ENCODE measurements at places on chromosomes 7 and 10. TPM values are rescaled to one million over a fixed set of nuclear protein-coding genes. Genes with fewer than 3 reads are reported as not detected.
A peak's percentile ranks its signal among the peaks of the same experiment; 100 is the strongest.

DNA sequence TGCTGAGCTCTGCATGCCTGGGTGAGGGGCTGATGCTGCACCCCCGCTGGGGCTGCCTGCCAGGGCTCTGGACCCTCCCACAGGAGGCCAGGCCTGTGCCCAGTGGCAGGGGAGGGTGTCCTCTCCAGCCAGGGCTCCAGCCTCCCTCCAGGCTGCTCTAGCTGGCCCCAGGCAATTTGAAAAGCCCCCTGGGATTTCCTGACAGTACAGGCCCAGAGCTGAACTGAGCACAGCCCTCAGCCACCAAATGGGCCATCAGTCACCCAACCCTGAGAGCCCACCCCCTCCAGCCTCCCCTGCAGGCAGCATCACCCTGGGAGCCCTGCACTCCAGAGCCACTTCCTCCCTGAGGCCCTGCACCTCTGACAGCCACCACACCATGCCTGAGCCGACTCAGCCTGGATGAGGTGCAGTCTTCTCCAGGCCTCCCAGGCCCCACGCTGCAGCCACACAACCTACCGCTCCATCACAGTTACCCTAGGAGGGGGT is 101.8 kb upstream of the RET start:
- no peaks in the 10 kb centered on the region for H3K4me1 ChIP-seq
- DNase-seq = peak; percentile 17
- H3K27me3 ChIP-seq = no peaks in the 10 kb centered on the region
- H3K27ac ChIP-seq = no peak overlapping the region
- no peaks in the 10 kb centered on the region for H3K36me3 ChIP-seq
- H3K4me3 ChIP-seq = no peak overlapping the region

DNA sequence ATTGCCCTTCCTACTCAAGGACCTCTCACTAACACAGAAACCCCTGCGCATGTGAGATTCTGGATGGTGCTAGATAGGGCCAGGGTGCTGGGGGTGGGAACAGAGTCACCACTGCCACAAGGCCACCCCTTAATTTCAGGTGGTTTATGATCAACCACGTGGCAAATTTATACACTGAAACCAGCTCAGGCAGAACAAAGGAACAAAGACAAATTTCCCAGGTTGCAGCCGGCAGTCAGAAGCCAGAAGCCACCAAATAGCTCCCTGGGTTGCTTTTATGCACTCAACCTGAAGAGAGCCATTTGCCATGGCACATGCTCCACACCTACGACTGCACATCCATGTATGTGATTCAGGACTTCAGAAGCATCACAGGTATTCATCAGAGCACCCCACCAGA is 2.5 kb downstream of the VOPP1 start:
- no peak overlapping the region for H3K27ac ChIP-seq
- peaks cover 44% of the 10 kb centered on the region for H3K4me1 ChIP-seq
- H3K4me3 ChIP-seq = no peak overlapping the region
- no peaks in the 10 kb centered on the region for H3K27me3 ChIP-seq
- no peaks in the 10 kb centered on the region for H3K36me3 ChIP-seq
- no peak for DNase-seq

DNA sequence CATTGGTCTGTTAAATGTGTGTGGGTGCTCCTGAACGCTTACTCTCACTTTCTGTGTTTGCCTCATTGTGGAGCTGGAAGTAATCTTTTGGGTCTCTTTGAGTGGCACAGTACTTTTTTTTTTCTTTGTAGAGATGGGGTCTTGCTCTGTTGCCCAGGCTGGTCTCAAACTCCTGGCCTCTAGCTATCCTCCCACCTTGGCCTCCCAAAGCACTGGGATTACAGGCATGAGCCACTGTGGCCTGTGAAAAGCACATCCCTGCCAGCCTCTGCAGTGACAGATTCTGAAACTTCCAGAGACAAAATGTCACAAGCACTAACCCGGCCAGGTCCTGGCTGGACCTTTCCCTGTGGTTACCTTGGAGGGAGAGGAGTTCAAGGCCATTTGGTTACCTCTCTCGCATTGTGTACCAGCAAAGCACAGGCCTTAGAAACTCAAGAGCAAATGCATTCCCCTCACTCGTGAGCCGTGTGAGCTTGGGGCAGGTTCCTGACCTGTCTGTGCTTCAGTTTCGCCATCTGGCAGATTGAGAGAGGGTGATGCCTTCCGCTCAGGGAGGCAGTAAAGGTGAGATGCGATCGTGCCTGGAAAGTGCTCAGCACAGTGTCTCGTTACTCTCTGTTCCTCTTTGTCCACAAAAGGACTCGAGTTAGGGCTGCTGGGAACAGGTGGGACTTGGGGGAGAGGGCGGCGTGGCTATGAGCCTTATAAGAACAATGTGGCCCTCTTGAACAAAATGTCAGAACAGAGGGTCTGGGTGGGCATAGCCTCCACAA is 72.6 kb upstream of the SEPHS1 start:
- H3K27me3 ChIP-seq = no peaks in the 10 kb centered on the region
- no peak for DNase-seq
- H3K27ac ChIP-seq = no peak overlapping the region
- H3K4me3 ChIP-seq = no peak overlapping the region

GRCh38 chr10:130213286-130214080 is 77.3 kb downstream of the GLRX3 start:
- no peak for DNase-seq
- H3K36me3 ChIP-seq = no peaks in the 10 kb centered on the region
- no peak overlapping the region for H3K4me3 ChIP-seq
- no peaks in the 10 kb centered on the region for H3K4me1 ChIP-seq
- no peak overlapping the region for H3K27ac ChIP-seq
- no peaks in the 10 kb centered on the region for H3K27me3 ChIP-seq

- no peaks in the 10 kb centered on the region for H3K4me1 ChIP-seq
- no peak for DNase-seq
- no peak overlapping the region for H3K27ac ChIP-seq
- no peaks in the 10 kb centered on the region for H3K27me3 ChIP-seq
- H3K4me3 ChIP-seq = no peak overlapping the region
Observed at GRCh38 chr7:2079332-2080059, 153.2 kb downstream of the MAD1L1 start.

- no peak overlapping the region for H3K27ac ChIP-seq
- DNase-seq = no peak
- H3K27me3 ChIP-seq = no peaks in the 10 kb centered on the region
- H3K4me1 ChIP-seq = no peaks in the 10 kb centered on the region
Observed at GRCh38 chr10:36345807-36346206, 703.7 kb upstream of the FZD8 start.

DNA sequence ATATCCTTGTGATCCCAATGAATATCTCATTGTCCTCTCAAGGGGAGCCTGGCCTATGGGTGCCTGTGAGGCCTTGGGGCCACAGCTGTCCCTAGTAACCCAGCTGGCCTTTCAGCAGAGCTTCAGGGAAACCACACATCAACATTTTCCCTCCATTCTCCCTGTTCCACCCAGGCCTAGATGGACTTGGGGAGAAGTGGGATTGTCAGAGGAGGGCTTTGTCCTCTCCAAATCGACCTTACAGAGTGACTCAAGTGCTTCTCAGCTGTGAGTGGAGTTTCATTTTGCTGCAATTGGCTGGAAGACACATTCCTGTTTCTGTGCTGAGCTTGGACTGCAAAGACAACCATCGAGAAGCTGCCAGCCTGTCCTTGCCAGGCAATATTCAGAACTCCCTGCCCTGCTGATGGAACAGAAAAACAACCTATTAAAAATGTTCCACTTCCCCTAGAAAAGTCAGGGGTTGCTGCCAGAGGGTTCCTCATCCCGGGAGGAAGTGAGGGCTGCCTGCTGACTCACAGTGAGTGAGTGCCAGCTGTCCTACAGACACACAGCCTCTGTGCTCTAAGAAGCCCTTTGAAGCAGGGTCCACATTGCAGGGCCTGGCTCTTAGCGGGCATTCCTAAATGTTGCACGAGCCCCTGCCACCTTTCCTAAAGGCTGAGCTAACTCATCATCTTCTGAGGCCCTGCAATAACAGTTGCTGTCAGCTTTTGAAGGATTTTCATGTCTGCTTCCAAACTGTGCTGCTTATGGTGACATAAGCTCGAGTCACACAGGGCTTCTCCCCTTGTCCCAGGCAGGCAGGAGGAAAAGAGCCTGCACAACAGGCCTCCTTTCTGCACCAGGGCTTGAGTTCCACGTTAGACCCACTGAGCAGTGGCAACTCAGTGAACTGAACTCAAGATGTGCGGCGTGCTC is 20.5 kb downstream of the STRA8 start:
- DNase-seq = no peak
- H3K36me3 ChIP-seq = no peaks in the 10 kb centered on the region
- H3K27ac ChIP-seq = peak overlapping the region; percentile 56
- H3K4me1 ChIP-seq = peaks cover 17% of the 10 kb centered on the region

DNA sequence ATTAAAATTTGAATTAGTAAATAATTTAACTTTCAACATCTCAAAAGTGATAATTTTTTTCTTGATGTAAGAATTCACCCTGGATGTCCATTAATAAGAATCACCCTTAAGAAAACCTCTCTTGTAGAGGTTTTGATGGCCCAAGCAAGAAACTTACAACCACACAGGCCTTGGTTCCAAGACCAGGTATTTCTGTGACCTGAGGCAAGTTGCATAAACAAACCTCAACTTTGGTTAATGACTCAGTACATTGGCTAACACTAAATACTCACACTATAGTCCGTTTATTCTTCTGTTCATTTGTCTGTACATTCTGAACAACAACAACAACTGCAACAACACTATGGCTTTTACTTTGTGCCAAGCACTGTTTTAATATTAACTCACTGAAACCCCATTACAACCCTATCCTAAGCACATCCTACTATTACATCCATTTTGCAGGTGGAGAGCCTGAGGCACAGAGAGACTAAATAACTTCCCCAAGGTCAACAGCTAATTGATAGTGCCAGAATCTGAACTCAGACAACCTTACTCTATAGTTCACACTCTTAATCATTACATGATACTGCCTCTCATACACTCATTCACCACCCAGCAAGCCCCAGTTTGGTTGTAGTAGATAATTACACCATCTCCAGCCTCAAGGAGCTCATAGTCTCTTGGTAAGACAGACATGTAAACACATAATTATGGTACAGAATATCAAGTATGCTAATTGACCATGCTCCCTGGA is 6.6 kb downstream of the ANK3 start:
- H3K4me3 ChIP-seq = no peak overlapping the region
- no peaks in the 10 kb centered on the region for H3K36me3 ChIP-seq
- no peak overlapping the region for H3K27ac ChIP-seq
- DNase-seq = no peak
- no peaks in the 10 kb centered on the region for H3K27me3 ChIP-seq
- H3K4me1 ChIP-seq = no peaks in the 10 kb centered on the region

DNA sequence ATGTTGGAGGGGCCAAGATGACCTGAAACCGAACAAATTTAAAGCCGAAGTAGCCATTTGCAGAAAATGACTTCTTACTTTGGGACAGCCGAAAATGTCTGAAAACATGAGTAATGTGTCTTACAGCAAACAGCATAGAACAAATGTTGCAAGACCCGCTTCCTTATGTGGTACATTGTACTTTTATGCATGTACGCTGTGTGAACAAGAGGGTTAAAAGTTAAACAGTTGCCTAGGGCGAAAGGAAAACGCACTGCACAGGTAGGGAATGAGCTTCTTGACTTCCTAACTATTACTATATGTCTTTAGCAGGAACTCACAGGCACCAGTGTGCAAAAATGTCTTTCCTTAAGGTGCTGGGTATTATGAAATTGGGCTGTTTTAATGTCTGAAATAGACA is 303.5 kb upstream of the MGMT start:
- DNase-seq = no peak
- no peaks in the 10 kb centered on the region for H3K4me1 ChIP-seq
- H3K4me3 ChIP-seq = no peak overlapping the region
- no peaks in the 10 kb centered on the region for H3K27me3 ChIP-seq

DNA sequence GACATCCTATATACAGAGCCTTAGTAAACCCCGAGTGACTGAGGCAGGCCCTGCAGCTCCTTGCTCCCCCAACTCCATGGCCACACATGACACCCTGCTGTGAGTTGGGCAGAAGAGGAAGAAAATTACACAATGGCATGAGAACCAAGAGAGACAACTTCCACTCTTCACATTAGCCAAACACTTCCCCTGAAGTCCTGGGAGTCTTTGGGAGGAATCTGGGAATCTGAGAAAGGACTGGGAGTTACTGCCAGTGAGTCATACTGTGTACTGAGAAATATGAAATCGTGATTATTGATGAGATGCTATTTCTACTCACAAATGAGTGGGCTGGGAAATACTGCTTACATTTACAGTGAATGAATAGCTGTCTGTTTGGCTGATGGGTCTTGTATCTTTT is 116.6 kb downstream of the SPAG6 start:
- no peaks in the 10 kb centered on the region for H3K36me3 ChIP-seq
- H3K4me3 ChIP-seq = no peak overlapping the region
- H3K27ac ChIP-seq = no peak overlapping the region
- DNase-seq = no peak

DNA sequence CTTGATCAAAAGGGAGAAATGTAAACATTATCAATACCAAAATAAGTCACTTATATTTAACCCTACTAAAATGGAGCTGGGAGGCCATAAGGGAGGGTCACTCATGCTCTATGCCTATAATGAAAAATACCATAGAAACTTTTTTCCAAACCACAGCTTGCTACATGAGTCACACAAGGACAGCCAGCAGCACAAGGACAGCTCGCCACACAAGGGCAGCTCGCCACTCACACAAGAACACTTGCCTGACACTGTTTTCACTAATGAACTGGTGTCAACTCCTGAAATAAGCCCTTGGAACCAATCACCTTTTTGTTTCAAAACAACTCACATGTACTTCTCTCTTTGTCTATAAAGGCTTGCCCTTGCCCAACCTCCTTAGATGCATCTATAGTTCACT is 43.3 kb downstream of the FRMPD2 start:
- no peak overlapping the region for H3K4me3 ChIP-seq
- no peak overlapping the region for H3K27ac ChIP-seq
- no peaks in the 10 kb centered on the region for H3K4me1 ChIP-seq
- no peaks in the 10 kb centered on the region for H3K36me3 ChIP-seq

GRCh38 chr10:19904202-19904661 is 88.0 kb downstream of the PLXDC2 start:
- H3K4me3 ChIP-seq = no peak overlapping the region
- H3K27ac ChIP-seq = no peak overlapping the region
- no peaks in the 10 kb centered on the region for H3K27me3 ChIP-seq
- H3K36me3 ChIP-seq = no peaks in the 10 kb centered on the region
- DNase-seq = no peak

The CTAGE4 gene
- total RNA-seq = 3.8 TPM

The H2BK1 gene
- not detected for total RNA-seq

The ZWINT gene
- total RNA-seq = 6.8 TPM

The NOLC1 gene
- 35.6 TPM for total RNA-seq

The CRHR2 gene
- not detected for total RNA-seq

All from upper lobe of left lung (tissue), 6 donors.